Upper lobe of left lung (tissue), 6 donors: ENCODE measurements at places on chromosomes 3 and 15. TPM values are rescaled to one million over a fixed set of nuclear protein-coding genes. Genes with fewer than 3 reads are reported as not detected.

The ANKRD63 gene
- total RNA-seq: not detected

DNA sequence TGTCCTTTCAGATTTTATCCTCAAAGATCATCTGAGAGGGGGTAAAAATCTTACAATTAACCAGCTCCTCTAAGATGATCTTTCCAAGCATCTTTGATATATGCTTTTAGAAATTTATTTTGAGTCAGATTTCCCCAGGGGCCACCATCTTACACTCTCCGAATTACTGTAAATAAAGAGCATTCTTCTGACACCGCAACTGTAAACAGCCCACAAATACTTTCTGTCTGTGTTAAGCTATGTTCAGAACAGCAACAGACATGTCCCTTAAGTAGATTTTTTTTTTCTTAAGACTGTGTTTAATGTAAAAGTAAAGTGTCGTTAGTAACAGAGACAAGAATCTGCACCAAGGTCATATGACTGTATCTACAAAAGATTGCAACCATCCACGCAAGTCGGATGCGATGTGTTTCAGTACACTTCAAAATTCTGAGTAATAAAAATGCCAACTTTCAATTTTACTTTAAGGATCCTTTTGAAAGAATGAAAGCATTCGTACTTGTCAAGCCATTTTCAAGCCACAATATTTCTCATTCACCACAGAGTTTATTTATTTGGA, 159.0 kb upstream of the KCNH8 start:
- no peaks in the 10 kb centered on the region for H3K27me3 ChIP-seq
- no peak for DNase-seq
- H3K4me1 ChIP-seq: no peaks in the 10 kb centered on the region
- no peaks in the 10 kb centered on the region for H3K36me3 ChIP-seq
- H3K27ac ChIP-seq: no peak overlapping the region

GRCh38 chr3:127658234-127658633, 14.5 kb upstream of the ABTB1 start:
- H3K36me3 ChIP-seq: no peaks in the 10 kb centered on the region
- no peaks in the 10 kb centered on the region for H3K4me1 ChIP-seq
- no peak for DNase-seq

- DNase-seq: no peak
- peaks cover 7% of the 10 kb centered on the region for H3K4me1 ChIP-seq
- no peaks in the 10 kb centered on the region for H3K36me3 ChIP-seq
- no peaks in the 10 kb centered on the region for H3K27me3 ChIP-seq
Observed at GRCh38 chr15:68154923-68155559, 50.1 kb downstream of the CALML4 start.

The SOX14 gene
- total RNA-seq: not detected

DNA sequence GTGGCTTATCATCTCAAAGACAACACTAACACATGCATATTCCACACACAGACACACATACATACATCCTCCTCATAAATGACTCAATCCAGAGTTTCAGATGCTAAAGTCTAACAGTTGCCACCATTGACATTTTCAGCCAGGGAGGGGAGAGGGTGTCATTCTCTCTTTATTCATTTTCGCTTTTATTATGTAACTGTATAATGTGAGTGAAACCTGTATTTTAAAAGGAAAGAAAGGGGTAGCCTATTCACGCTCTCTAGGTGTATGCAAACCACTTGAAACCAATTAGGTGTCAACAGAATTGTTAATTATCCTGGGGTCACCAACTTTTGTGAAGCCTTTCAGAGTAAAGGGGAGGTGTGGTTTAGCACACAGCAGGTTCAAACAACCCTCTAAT, 1282.9 kb downstream of the ROBO2 start:
- no peak overlapping the region for H3K4me3 ChIP-seq
- no peaks in the 10 kb centered on the region for H3K36me3 ChIP-seq
- no peak for DNase-seq
- H3K27ac ChIP-seq: no peak overlapping the region
